ENCODE measurements at places on chromosomes 11 and 22.

DNA sequence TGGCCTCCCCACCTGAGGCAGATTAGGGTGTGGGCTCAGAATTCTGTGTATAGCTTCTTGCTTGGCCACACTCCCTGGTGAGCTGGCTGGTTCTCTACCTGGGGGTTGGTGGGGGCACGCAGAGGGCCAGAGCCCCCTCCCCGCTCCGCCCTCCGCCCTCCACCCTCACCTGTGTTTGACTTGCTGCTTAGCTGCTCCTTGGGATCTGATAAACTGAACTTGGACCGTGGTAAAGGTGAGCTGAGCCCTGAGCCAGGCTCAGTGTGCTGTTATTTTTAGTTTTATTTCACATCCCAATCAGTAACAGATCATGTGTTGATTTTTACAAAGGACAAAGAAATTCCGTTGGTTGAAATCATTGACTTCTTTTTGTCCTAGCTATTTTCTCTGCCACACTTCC is 2.0 kb downstream of the OVOL1 start:
- no peak for DNase-seq

DNA sequence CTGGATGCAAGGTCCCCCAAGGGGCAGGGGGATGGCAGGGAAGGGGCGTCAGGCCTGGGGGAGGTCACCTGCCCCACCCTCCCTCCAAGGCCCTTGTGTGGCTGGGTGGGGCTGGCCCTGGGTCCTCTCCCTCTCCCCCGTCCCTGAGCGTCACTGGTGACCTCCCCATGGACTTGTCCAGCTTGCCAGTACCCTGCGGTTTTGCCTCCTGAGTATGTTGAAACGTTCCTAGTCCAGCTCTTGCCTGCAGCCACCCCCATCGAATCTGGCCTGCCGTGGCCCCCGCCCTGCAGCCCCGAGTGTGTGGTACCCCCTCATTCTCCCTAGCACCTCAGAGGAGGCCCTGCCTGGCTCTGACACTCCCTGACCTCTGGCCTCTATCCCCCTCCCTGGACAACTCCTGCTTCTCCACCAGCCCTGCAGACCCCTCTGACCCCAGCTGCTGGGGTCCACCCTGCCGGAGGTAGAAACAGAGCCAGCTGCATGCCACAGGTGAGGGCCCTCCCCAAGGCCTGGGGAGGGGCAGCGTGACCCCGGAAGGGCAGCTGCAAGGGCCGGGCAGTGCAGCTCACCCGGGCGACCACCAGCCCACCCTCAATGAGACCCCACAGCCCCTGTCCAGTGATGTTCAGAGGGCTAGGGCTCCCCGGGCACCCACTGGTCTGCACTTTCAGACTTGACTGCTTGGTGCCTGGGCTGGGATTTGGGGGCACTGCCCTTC is 4.1 kb upstream of the MUC6 start:
- DNase-seq: no peak

GRCh38 chr22:47851586-47851985 is 1089.1 kb downstream of the TBC1D22A start:
- no peak for DNase-seq

DNA sequence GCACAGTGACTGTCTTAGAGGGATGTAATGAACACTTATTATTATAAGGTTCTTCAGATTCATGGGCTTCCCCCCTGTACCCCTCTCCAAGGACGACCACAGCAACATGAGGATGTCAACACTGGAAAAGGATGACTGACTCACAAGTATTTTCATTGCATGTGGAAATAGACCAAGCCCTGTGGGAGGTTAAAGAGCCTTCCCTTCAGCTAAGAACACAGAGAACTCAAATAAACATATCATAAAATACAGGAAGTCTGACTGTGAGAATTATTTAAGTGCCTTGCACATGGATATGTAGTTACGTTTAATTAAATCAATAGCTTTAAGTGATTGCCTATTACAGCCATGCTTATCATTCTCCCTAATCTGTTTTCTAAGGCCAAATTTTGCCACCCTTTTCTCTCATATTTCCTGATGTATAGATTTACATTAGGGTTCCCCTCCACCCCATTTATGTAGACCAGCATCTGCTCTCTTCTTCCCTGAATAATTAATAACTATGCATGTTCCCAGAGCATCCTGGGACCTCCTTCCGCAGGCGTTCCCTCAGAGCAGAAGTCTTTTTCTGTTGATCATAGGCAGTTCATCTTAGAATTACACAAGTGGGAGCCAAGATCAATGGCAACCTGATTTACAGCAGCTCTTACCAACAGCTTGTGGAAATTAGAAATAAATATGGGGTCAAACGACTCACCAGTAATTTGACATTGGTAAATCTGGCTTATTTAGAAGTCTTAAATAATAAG is 226.9 kb downstream of the OPCML start:
- DNase-seq: no peak

DNA sequence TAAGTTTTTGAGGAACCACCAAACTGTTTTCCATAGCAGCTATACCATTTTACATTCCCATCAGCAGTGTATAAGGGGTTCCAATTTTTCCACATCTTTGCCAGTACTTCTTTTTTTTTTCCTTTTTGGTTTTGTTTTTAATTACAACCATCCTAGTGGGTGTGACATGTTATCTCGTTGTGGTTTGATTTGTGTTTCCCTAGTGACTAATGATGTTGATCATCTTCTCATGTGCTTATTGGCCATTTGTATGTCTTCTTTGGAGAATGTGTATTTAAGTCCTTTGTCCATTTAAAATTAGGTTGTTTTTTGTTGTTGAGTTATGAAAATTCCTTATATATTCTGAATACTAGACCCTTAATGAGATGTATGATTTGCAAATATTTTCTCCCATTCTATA is 59.3 kb downstream of the STIM1 start:
- no peak for DNase-seq

- DNase-seq: no peak
Observed at GRCh38 chr11:96413408-96413807, 23.6 kb downstream of the JRKL start.

DNA sequence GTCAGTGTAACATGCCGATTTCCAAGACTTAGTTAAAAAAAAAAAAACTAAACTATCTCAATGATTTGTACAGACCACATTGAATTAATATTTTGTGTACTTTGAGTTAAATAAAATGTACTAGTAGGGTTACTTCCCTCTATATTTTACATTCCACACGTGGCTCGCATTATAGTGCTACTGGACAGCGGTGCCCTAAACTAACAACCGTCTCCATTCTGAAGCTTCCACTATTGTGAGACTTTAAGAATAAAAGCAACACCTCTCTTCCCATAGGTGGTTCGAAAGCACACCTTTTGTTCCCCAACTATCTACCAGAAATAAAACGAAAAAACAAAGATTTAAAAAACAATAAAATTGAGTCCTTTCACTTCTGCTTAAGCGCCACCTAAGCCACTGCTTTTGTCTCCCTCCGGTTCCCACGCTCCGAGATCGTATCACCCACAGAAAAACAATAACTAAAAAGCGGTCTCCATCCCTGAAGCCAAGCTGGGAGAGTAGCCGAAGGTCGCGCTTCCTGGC is 380 bp upstream of the TTC17 start:
- DNase-seq: no peak

DNA sequence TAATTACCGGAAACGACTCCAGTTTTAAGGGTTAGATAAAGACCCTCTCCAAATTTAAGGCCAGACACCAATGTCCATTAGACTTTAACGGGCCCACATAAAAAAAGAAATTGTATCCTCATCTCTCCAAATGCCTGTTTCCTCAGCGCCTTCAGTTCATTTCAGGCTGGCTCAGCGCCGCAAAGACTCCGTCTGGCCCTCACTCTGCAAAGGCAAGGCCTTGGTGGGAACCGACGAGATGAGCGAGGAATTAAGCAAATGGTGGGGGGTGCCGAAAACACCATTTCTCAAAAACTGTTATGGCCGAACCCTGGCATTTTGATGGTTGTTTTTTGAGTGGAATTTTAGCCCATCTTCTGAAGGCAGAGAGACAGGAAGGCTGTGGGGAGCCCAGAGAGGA is 15.7 kb downstream of the MN1 start:
- no peak for DNase-seq

DNA sequence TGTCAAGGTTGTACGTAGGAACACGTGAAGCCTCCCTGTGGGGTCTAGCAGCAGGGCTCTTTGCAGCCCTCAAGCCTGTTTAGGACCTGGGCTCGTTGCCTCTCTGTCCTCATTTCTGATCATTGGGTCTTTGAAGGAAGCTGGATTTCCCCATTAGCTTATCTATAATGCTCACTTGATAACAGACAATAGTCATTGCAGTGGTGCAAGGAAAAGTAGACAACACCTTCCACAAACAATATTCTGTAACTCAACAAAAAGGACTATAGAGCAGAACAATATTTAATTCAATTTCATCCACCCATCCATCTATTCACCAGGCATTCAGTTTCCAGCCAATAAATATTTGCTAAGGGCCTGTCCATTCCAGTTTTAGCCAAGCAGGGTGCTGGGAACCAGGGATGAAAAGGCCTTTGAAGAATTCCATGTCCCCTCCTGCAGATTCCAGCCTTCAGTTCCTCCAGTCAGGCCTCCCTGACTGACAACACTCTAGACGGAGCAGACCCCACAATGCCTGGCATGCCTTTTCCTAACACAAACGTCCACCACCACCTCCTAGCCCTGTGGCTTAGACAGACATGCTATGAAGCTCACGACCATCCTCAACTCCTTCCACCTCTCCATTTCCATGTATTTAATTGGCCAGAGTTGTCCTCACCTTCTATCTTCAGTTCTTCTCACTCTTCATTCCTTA is 12.7 kb upstream of the POLD3 start:
- DNase-seq: no peak

GRCh38 chr22:32531931-32532819 is 57.6 kb downstream of the FBXO7 start:
- no peak for DNase-seq

DNA sequence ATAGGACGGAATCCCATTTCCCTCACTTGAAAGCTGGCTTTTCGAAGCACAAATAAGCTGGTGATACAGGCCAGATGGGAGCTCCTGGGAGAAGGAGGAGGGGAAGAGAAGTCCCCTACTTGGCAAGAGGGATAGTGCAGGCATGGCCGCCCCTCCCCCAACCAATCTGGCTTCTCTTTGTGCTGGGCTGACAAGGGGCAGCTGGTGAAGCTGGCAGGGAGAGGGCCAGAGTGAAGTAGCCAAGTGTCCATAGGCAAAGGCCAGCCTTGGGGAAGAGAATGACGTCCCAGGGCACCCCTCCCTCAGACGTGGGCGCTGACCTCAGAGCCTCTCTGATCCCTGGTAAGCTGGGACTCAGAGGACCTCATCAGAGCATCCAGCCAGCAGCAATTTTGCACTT is 78.7 kb upstream of the GRAMD1B start:
- DNase-seq: no peak

- no peak for DNase-seq
Observed at GRCh38 chr11:20080032-20080685, 80.1 kb downstream of the DBX1 start.

DNA sequence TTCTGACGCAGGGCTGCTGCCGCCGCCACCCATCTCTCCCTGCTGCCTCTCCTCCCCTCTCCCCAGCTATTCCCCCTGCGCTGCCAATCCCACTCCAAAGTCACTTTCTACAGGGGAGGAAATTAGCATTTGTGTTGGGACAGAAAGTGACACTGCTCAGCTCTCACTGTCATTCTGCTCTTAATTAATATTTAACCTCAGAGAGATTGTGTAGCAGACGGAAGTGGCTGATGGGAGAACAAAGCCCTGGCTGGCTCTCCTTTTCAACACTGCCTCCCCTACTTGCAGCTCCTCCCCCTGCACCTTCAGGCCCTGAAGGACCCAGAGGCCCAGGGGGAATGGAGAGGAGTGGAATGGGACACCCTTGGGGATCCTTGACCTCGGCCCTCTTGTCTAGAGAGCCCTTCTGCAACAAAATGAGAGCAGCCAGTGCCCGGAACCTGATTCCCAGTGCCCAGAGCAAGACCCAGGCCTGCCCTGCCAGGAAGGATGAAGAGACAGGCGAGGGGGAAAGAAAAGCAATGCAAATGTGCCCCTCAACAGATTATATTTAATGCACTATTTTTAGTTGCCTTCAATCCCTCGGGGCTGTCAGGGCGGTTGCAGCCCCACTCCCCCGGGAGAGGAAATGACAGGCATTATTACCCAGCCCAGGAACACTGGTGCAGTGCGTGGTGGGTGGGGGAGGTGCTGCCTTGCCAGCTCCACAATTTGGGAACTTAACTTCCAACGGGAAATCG is 14.6 kb upstream of the NRGN start:
- DNase-seq: no peak

DNA sequence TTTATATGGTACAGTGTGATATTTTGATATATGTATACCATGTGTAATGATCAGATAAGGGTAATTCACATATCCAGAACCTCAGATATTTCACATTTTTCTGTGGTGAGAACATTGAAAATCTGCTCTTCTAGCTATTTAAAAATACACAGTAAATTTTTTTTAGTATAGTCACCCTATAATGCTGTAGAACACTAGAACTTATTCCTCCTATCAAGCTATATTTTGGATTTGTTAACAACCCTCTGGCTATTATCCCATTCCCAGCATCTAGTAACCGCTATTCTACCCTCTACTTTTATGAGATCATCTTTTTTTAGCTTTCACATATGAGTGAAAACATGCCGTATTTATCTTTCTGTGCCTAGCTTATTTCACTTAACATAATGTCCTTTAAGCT is 65.5 kb upstream of the SYT9 start:
- DNase-seq: no peak

DNA sequence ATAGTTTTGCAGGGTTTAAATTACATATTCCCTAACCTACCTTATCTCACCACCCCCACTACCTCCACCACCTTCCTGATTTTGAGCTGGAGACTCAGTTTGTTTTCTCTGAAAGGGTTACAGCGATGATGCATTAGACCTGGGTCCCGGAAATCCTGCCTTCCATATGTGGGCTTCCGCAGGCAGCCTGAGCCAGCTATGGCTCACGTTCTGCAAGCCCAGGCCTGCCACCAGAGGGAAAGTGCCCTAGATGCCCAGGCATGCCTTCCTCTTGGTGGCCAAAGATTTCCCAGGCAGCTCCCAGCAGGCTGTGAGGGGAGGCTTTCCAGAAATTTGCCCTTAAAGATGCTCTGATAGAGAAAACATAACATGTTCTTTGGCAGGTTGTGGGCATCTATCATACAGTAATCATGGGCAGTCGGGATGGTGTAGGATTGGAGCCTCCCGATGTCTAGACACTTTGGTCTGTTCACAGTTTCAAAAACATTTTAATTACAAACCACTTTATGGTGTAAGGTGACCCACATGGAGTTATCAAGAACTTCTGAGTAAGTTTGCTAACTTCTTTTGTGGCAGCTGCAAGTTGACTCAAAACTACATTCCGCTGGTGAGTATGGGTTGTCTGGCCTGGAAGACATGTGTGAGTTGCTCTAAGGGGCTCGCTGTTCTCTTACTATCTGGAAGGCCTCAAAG is 79.3 kb downstream of the MICAL2 start:
- DNase-seq: no peak

- DNase-seq: no peak
Observed at GRCh38 chr22:35712672-35713071, 5.0 kb upstream of the APOL5 start.

- DNase-seq: peak; percentile 24
Observed at GRCh38 chr11:120432056-120433018, 79.2 kb upstream of the GRIK4 start.

DNA sequence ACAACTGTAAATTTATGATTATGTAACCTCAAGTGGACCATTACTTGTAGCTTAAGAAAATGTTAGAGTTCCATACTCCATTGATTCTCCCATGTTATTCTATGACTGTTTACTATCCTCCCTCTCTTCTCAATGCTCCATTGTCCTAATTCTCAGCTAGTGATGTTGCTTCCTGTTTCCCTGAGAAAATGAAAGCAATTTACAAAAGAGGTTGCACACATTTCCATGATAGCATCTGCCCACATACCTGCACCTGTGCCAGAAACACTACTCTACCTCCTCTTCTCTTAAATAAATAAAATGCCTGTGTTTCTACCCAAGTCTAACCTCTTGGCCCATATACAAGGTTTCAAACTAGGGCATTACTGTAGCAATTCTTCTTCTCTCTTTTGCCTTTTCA is 1620.9 kb downstream of the FAM181B start:
- no peak for DNase-seq

Measured in activated T-cell treated with anti-CD3 and anti-CD28 coated beads for 24 hours (primary cell).